ENCODE measurements at places on chromosomes 7 and 10.

DNA sequence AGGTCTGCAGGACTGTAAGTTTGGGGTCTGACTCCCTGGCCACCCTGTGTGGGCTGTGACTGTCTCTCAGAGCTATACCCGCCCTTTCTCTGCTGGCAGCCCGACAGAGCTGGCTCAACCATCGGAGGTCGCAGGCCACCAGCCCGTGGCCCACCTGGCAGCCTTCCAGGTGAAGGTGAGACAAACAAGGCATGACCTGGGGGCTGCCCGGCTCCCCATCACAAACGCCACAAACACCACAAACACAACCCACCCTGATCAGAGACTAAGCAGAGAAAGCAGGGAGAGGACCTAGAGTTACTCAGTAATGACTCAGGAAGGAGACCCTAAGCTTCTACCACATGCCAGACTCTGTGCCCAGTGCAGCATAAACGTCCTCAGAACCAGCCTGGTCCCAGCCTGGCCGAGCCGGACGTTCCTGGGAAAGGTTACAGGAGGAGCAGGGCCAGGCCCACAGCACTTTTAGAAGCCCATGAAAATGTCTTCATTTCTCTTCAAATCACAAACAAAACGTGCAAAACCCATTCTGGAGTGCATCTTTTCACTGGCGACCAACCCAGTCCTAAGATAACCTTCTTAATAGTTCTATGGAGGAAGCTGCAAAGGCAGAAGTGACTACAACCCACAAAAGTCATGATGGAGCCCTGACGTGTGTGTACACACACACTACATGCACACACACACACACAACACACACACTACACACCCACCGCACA, 66.8 kb downstream of the MKI67 start:
- DNase-seq = no peak

GRCh38 chr7:159143780-159144757, 598 bp downstream of the VIPR2 start:
- DNase-seq = no peak

DNA sequence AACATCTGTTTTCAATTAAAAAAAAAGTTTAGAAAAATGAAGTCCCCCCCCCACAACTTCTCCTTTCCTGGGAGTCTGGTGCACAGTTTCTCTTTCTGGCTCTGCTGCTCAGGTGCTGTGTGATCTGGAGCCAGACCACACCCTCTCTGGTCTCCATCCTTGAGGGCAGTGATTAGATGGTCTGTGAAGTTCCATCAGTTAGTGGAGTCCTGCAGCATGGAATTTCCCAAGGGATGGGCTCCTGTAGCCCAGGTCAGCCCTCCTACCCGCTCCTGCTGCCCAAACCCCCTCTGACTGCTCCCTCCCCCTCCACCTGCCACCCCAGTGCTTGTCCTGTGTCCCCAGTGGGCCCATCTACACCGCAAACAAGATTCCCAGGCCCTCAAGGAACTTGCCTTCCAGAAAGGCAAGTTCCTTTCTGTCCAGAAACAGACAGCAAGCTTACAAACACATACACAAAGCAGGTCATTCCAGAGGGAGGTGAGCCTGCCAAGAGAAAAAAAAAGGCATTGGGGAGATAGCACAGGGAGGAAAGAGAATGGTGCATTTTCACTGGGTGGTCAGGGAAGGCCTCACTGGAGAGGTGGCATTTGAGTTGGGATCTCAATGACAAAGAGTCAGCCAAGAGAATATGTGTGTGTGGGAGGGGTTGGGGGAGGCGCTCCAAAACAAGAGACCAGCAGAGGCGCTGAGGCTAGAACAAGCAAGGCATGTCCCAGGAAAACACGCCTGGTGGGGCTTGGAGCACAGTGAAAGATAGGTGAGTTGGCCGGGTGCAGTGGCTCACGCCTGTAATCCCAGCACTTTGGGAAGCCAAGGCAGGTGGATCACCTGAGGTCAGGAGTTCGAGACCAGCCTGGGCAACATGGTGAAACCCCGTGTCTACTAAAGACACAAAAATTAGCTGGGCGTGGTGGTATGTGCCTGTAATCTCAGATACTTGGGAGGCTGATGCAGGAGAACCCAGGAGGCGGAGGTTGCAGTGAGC, 49.5 kb upstream of the SLC29A3 start:
- DNase-seq = no peak

GRCh38 chr7:124179641-124180040, 146.8 kb upstream of the TMEM229A start:
- DNase-seq = no peak

GRCh38 chr10:113267619-113268562, 285.0 kb upstream of the HABP2 start:
- DNase-seq = no peak

GRCh38 chr7:158039270-158039669, 548.4 kb downstream of the PTPRN2 start:
- DNase-seq = no peak

- DNase-seq = no peak
Measured at GRCh38 chr10:133140417-133141143, 19.4 kb upstream of the KNDC1 start.

- no peak for DNase-seq
Measured at GRCh38 chr7:47783456-47784223, 164.6 kb downstream of the PKD1L1 start.
